ENCODE measurements at places on chromosomes 1 and 21.

- DNase-seq, result no peak
These were observed 136.8 kb downstream of the S1PR1 start for GRCh38 chr1:101373570-101373969.

GRCh38 chr1:177274687-177275211, 104.0 kb downstream of the BRINP2 start:
- peak; percentile 47 for DNase-seq

- DNase-seq, result no peak
These were observed 14.9 kb upstream of the NPPB start for GRCh38 chr1:11873395-11874257.

DNA sequence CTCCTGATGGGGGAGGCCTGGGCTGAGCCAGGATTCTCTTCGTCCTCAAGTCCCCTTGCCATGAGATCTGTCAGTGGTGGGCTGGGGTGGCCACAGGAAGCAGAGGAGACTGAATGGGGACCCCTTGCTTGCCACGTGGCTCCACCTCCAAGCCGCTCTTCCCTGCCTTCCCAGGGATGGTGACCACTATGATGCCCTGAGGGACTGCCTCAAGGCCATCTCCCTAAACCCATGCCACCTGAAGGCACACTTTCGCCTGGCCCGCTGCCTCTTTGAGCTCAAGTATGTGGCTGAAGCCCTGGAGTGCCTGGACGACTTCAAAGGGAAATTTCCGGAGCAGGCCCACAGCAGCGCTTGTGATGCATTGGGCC, 20.9 kb upstream of the TMEM222 start:
- no peak for DNase-seq

DNA sequence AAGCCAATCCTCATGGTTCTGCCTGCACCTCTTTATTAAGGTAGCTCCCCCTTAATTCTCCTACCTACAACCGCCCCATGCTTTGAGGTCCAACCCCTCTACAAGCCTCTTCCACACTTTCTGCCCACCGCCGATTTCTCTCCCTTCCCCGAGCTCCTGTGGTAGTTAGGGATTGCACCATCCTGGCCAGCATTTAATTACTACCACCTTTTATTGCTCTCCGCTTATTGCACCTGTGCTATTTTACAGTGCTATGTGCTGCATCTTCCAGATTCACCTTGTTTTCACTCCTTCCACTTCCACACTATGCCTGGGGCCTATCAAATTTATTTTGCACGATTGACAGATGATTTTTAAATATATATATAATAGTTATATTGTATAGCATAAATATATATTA, 29.3 kb upstream of the DNAJC11 start:
- no peak for DNase-seq

DNA sequence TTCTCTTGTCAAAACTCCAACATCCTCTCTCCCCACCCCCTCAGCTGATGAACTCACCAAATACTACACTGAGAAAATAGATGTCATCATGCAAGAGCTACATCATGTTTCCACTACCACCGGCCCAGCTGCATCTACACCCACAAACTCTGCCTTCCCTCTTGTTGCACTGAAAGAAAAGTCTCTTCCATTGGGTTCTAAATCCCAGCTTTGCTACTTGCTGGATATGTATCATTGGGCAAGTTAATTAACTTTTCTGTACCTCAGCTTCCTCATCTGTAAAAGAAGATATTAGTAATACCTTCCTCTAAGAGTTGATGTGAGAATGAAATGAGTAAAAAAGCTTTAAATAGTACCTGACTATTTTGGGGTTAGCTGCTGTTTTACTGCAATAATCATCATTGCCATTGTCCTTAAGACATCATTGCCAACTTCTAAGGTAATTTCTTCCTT, 108.6 kb downstream of the OLFML2B start:
- DNase-seq, result no peak

- no peak for DNase-seq
These were observed 93.9 kb upstream of the TARDBP start for GRCh38 chr1:10918531-10918930.
